DND-41 (cell line): ENCODE measurements at places on chromosomes 3 and 15.

DNA sequence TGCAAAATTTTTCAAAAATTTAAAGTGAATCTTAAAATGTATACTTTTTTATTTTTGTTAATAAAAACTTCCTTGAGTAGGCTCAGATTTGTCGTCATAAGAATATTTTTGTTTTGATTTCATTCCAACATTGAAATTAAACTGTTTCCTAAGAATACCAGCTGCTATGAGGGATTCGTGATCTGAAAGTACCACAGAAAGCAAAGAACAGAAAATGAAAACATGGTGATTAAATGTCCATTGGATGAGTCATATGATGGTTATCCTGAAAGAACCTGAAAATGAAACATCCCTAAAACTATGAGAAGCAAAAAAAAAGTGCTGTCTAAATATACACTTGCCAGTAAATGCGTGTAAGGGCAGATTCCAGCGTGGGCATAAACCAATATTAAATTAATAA is 143.8 kb downstream of the GMNC start:
- no peak for DNase-seq

DNA sequence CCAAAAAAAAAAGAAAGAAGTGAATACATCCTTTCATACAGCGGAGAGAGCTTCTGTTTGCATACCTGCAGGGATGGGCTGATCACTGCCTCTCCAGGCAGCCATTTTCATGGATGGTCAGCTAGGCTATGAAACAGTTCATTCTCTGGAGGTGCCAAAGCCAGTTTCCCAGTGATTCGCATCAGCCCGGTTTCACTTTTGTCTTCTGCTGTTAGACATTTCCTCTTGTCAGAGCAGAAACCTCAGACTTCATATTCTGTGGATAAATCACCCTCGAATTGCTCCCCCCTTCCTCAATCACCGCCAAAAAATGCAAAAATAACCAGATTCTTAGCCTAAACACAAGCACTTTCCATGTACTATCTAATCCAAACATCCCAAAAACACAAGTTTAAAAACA is 225.6 kb downstream of the ADAMTS9 start:
- DNase-seq, result no peak

GRCh38 chr3:64291345-64291744 is 66.1 kb upstream of the PRICKLE2 start:
- no peak for DNase-seq

DNA sequence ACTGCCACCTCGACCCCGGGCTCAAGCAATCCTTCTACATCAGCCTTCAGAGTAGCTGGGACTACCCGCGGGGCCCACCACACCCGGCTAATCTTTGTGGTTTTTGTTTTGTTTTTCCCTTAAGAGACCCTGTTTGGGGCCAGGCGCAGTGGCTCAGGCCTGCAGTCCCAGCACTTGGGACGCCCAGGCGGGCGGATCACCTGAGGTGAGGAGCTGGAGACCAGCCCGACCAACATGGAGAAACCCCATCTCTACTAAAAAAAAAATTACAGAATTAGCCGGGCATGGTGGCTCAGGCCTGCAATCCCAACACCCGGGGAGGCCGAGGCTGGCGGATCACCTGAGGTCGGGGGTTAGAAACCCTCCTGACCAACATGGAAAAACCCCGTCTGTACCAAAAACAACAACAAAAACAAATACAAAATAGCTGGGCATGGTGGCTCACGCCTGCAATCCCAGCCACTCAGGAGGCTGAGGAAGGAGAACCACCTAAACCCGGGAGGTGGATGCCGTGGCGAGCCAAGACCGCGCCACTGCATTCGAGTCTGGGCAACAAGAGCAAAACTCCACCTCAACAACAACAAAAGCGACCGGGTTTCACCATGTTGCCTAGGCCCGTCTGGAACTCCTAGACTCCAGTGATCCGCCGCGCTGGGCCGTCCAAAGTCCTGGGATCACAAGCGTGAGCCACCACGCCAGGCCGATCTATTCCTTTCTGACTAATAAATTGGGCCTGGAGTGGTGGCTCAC is 8.1 kb upstream of the FAN1 start:
- DNase-seq, result no peak

DNA sequence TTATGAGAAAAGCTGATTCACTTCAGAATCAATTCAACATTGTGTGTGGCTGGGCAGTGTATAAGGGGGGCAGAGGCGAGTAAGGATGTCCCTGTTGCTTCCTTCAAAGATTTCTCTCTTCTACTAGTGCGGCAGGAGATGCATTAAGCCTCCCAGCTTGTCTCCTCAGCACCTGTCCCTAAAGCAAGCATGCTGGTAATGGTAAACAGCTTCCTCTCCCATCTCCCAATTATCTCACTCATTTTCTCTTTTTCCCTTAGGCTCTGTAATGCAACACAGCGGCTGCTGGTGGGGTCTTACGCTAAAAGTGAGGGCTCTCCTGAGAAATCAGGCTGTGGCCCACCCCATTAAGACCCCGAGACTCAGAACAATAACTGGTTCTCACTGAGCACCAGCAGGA is 306.4 kb upstream of the ROPN1 start:
- DNase-seq, result no peak

DNA sequence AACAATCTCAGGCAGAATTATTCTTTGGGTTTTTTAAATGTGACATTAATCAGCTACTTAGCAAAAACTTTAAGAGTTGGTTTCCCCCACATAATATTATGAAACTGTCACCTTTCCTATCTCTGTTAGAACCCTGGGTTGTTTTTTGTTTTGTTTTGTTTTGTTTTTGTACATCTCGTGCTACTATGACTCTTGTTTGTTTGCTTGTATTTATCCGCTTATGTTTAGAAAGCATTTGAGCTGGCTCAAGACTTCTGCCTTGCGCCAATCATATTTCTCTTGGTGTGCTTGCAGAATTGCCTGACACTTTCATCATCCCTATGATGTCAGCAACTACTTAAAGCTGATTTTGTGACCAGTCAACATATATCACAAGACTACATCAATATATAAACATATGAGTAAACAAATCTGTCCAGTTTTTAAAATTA is 116.9 kb downstream of the DCLK3 start:
- DNase-seq, result no peak

- DNase-seq, result no peak
These were observed 9.1 kb downstream of the BNC1 start for GRCh38 chr15:83275412-83275811.

DNA sequence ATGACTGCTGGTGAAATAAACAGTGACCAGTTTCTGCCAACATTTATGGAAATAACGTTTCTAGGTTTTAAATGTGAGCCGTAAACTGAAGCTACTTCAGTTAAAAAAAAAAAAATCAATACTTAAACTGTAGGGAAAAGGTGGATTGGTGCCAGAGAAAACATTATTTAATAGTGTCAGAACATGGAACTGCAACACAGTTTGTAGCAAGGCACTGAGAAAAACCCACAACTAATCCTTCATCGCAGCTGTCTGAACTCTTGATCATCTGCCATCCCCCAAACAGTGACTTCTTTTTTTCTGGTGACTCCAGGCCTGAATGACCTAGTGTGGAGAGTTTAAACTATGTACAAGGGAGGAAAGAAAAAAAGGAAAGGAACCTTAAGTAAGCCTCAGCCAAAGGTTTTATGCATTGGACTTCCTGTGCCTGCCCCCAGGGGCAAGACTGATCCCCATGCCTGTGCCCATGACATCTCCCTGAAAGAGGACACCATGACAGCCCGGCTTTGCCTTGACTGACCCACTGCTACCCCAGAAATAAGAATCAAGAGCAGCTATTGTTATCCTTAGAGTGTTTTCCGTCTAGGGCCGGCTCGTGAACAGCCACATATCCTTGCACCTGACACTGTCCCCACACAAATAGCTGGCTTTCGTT is 33.1 kb downstream of the CRTAP start:
- DNase-seq, result no peak

DNA sequence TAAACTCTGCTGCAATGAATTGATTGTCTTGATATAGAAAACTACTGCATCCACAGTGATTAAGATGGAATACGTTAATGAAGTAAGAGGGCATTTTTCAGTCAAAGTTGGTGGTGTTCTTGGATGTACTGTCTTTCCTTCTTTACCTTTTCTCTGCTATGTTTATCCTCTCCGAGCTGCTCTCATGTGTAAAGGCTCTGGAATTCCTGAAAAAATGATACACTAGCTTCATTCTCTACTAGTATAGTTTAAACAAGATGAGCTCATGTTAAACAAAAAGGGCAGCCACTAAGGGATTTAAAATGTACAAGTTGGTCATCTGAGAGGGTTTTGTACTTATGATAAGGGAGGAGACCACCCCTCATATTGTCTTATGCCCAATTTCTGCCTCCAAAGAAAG is 504.6 kb upstream of the NECTIN3 start:
- no peak for DNase-seq

GRCh38 chr3:55746808-55747413 is 259.8 kb upstream of the WNT5A start:
- no peak for DNase-seq

GRCh38 chr3:50603261-50604109 is 8.1 kb downstream of the CISH start:
- DNase-seq, result peak; percentile 69

DNA sequence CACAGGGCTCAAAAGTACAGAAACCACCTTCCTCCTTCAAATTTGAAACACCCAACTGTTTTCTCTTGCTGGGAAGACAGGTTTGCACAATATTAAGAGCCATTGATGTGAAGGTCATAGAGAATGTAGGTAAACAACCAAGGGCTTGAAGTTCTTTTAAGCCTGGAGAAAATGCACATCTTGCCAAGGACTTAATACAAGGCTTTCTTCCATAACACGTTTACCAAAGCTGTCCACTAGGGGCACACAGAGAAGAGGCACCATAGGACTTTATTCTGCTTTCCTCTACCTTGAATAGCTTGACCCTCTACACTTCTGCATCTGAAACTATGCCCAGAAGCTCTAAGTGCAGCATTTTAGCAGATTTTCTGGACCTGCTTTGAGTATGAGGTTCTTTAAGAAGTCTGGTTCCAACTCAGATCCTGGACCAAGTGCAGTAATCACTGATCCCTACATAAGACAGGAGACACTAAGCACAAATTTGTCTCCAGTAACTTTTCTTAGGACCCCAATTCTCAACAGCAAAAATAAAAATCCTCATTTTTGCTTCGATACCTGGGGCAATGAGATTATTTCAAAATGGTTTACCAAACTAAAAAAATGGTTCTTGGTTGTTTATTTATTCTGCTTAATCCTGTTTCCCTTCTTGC is 138.0 kb downstream of the FBN1 start:
- peak; percentile 22 for DNase-seq
